ENCODE measurements at places on chromosomes 4 and X. TPM values are rescaled to one million over a fixed set of nuclear protein-coding genes. Genes with fewer than 3 reads are reported as not detected.

DNA sequence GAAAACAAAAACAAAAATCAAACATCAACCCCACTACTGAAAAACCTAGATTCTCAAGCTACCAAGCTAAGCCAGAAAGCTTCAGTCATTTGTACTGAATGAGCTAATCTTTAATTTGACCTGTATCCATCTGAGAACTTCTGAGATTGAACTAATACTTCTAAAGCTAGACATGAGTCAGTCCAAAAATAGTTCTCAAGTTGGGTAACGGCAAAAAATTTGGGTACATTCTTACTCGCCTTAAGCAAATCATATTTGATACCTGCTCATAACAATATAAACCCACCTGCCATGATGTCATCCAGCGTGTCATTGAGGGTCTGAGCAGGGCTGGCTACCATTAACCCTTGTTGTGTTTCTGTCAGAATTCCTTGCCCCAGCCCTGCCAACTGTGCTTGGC is 69.7 kb upstream of the COX18 start:
- DNase-seq: no peak

- no peak for DNase-seq
These were observed 32.2 kb downstream of the NDP start for GRCh38 chrX:43940816-43941474.

Gene HERC5
- total RNA-seq: 6.5 TPM

Gene BST1
- total RNA-seq: 5.3 TPM

GRCh38 chrX:20248592-20249192 is 18.0 kb downstream of the RPS6KA3 start:
- DNase-seq: no peak

- DNase-seq: peak; percentile 75
These were observed 26.8 kb downstream of the PRPS1 start for GRCh38 chrX:107654872-107655761.

Gene DMRTC1
- 0.41 TPM for total RNA-seq

Gene VEGFC
- total RNA-seq: 14.3 TPM

- peak; percentile 93 for DNase-seq
These were observed 1.3 kb downstream of the SH3TC1 start for GRCh38 chr4:8200302-8200975.

Gene FHIP1A
- 16.5 TPM for total RNA-seq

DNA sequence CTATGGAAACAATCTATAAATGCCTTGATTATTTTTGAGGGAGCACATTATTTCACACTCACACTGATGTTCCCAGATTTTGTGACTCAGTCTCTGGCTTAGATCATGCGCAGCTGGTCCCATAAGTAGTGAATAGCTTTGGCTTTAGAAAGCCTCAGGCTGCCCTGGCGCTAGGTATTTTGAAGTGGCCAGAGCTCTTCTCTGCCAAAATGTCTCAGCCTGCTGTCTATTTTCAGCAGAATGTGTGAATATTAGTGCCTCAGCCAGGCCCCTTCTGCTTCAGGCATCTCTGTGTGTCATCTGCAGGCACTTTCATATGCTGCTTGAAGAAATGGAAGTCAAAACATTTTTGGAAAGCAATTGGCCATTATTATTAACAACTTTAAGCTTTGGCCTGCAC is 931.0 kb upstream of the INTU start:
- no peak for DNase-seq

- no peak for DNase-seq
These were observed 165 bp upstream of the PTCHD1 start for GRCh38 chrX:23334521-23334847.

- DNase-seq: no peak
These were observed 10.3 kb downstream of the EGFL6 start for GRCh38 chrX:13579661-13580060.

DNA sequence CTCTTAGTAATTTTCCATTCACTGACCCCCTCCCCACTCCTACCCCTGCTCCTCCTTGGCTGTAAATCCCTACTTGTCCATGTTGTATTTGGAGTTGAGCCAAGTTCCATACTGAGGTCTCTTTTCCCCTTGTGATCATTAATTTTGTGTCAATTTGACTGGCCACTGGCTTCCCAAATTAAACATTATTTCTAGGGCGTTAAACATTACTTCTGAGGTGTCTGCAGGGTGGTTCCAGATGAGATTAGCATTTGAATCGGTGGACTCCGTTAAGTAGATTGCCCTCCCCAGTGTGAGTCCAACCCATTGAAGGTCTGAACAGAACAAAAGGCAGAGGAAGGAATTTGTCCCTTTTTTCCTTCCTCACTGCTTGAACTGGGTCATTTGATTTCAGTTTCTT is 25.7 kb downstream of the SLC39A8 start:
- DNase-seq: peak; percentile 33

Gene SUPT20HL1
- not detected for total RNA-seq

Gene GAGE12F
- total RNA-seq: not detected

DNA sequence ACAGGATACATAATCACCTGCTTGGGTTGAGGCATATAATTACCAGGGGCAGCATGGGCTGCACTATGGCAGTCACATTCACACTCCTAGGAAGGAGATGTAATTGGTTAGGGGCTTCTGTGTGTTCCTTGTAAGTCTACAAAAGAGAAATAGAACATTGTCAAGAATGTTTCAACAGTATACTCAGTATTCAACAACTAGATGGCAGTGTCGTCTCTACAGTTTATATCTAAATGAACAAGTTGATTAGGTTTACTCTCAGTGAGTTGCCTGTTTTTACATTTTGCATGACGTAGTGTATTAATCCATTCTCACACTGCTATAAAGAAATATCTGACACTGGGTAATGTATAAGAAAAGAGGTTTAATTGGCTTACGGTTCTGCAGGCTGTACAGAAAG is 50.5 kb upstream of the RAB33B start:
- no peak for DNase-seq

- no peak for DNase-seq
These were observed 458.5 kb downstream of the AFF2 start for GRCh38 chrX:148958901-148959300.

- DNase-seq: no peak
These were observed 205.0 kb downstream of the CAMK2D start for GRCh38 chr4:113556382-113557134.

Gene TRIML2
- not detected for total RNA-seq

DNA sequence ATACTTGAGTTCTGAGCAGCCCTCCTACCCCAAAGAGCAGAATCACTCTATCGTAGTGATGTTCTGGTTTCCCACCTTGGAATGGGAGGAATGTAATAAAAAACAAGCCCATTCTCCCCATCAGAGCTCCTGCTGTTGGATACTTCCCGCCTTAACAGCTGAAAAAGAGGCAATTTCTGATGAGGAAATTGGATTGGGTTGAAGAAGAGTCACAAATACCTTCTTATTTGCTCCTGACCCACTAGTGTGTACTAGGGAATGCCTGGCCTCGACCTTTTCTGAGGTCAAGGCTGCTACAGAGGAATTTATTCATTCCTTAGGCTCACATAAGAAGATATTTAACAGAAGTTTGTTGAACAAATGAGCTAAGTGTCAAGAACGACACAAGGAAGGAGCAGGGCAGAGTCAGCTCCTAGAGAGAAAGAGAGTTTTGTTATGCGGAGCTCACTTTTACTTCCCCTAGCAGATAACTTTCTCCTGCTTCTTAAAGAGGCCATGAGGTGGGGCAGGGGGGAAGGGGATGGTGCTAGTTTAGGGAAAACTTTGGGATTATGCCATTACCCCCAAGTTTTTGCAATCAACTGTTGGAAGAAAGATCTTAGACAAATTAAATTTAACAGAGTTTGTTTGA is 273.8 kb upstream of the CLNK start:
- no peak for DNase-seq

DNA sequence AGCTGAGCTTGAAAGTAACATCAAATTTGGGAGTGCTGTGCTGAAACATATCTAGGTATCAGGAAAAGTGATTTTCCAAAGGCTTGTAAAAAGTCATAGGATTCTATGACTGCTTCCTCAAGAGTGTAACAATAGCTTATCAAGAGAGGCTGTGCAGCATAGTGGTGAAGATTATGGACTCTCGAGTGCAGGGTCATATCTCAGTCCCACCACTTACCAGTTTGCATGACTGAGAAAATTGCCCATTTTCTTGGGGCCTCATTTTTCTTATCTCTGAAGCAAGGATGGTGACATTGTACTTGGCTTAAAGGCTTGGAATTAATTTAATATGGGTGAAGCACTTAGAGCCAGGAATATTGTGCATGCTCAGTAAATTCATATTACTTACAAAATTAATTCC is 57.2 kb downstream of the AFF1 start:
- no peak for DNase-seq

- DNase-seq: no peak
These were observed 46.1 kb downstream of the BMX start for GRCh38 chrX:15546745-15547144.

DNA sequence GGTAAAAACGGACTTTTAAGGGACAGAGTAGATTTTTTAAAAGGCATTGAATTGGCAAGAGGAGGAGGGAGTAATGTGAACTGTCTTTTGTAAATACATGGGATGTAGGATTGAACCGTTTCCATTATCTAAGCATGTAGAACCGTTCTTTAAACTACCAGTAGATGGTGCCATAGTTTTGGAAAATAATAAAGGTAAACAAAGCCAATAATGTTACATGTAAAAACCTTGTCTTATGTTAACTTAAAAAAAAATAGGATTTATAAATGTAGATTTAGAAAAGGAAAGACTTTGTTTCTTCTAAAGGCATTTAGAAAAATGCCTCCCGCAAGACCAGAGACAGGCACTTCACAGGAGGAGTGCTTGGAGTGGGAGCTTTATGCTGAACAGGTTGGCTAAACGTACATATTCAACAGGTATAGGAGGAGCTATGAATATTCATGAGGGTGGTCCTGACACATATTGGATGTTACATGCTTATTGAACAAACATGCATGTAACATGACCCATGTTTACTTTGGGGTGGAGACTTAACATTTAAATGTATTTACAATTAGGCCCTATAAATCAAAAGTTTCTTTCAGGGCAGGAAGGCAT is 45.5 kb upstream of the FAM241A start:
- no peak for DNase-seq

Gene PYURF
- 63.0 TPM for total RNA-seq

Gene ADAM29
- not detected for total RNA-seq

Gene UGT2B17
- 0.38 TPM for total RNA-seq

Gene RPL36A
- total RNA-seq: 148 TPM

Gene RBM46
- total RNA-seq: not detected

GRCh38 chr4:1863297-1864033 is 7.5 kb upstream of the LETM1 start:
- DNase-seq: no peak

Gene ARX
- 0.31 TPM for total RNA-seq

DNA sequence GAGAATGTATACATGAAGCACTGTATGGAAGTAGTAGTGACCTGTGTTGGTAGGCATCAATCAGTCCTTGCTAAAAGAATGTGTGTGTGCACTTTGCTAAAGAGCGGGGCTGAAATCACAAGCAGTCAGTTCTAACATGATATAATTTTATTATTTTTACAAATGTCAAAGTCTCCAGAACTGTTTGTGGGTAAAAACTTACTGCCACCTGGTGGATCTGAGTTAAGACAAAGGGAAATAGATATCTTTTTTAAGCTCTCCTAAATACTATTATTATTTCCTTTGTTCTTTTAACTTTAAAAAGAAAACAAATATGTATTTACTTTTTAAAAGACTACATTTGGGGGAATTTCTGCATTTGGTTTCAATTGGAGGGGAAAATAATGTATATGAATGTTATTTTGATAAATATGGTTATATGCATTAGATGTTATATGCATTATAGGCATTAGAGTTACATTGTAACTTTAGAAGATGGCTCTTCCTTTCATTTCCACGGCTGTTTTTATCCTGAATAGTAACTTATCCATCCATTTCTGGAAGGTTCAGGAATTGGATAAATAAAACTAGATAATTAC is 7.8 kb upstream of the CLOCK start:
- no peak for DNase-seq

DNA sequence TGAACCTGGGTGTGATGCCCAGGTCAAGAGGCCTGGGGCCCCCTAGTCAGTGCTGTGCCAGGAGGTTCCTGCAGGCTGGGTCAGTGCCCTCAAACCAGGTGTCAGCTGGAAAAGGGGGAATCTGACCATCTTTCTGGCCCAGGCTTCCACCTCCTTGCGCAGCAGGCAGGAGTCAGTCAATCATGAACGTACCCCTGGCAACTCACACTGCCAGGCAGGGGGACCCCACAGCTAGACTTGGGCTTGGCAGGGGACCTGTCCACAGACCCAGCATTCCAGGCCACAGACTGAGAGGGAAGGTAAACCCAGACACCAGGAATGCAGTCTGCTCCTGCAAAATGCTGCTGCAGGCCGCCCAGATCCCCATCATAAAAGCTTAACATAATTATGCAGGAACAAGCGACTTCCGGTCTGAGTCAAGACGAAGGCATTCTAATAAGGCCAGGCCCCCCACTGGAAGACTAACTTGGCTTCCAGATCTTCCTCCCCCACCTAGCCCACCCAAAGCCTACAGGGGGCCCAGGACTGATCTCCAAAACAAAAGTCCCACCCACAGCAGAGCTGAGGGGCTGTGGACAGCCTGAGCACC is 156.3 kb downstream of the BCOR start:
- DNase-seq: no peak

Gene SCLT1
- 16.0 TPM for total RNA-seq

DNA sequence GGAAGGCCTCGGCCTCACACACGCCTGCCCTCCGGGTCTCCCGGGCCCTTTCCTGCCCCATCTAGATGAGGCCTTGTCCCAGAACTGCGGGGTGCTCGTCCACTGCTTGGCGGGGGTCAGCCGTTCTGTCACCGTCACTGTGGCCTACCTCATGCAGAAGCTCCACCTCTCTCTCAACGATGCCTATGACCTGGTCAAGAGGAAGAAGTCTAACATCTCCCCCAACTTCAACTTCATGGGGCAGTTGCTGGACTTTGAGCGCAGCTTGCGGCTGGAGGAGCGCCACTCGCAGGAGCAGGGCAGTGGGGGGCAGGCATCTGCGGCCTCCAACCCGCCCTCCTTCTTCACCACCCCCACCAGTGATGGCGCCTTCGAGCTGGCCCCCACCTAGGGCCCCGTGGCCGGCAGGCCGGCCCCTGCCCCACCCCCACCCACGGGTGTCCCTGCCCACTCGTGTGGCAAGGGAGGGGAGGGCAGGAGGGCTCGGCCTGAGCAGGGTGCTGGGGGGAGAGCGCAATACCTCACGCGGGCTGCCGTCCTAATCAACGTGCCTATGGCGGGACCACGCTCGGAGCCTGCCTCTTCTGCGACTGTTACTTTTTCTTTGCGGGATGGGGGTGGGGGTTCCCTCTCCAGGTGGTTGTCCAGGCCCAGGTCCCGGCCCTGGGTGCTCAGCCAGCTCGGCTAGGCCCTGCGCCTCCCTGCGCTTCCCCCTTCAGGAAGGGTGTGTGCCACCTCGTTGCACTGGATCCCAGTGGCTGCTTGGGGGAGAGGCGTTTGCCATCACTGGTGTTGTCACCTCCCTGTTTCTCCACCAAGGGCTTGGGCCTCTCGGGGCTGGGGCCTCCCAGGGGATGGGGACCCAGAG is 3.1 kb downstream of the DUSP9 start:
- no peak for DNase-seq

DNA sequence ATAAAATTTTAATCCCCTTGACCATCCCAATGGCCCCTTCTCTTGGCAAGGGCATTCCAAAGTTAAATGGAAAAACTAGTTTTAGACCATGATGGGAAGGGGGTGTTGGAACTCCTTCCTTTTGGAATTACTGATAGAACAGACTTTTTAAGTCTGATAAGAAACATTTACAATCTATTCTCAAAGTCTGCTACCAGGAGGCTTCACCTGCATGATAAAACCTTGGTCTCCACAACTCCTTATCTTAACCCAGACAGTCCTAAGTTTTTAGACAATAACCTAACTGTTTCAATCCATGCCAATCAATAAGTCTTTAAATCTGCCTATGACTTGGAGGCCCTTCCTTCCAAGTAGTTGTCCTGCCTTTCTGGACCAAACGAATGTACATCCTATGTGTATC is 63.9 kb upstream of the PGRMC2 start:
- DNase-seq: no peak

Gene AWAT2
- total RNA-seq: not detected

Gene GABRB1
- total RNA-seq: 0.79 TPM

Gene RTL9
- not detected for total RNA-seq

Data from kidney (tissue), 22 donors.